T-helper 17 cell (primary cell): ENCODE measurements at places on chromosomes 12 and 14. TPM values are rescaled to one million over a fixed set of nuclear protein-coding genes. Genes with fewer than 3 reads are reported as not detected.

GRCh38 chr12:54349679-54350078 is 14.6 kb downstream of the GPR84 start:
- no peak overlapping the region for H3K4me3 ChIP-seq
- peaks cover 14% of the 10 kb centered on the region for H3K36me3 ChIP-seq
- no peak overlapping the region for H3K27ac ChIP-seq
- peaks cover 17% of the 10 kb centered on the region for H3K4me1 ChIP-seq
- H3K27me3 ChIP-seq, result no peaks in the 10 kb centered on the region
- no peak for DNase-seq

DNA sequence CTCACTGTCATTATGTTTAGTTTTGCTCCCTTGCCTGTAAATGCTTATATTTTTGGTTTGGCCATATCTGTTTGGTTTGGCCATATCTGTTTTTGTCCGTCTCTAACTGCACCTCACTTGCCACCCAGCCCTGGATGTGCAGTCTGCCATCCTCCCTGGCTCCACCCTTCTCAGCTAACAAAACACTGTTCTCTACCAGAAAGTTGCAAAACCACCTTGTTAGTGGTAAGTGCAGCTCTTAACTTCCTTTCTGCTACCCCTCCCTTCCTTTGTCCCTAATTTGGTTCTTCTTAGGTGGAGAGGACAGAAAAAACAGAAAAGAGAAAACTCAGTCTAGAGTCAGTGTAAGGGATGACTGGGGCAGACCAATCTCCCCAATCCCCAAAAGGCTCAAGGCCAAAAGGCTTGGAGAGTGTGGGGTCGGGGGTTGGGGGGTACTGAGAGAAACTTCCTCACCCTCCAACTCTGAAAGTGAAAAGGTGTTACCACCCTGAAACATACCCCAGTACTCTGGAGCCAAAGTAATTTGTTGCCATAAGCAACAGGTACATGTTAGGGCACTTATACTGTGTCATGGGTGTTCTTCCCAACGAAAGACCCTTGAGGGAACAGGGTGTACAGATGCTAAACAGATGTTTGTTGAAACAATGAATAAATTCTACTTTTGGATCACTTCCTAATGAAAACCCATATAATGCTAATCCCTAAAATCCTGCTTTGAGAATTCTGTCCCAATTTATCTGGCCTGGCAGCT is 5.0 kb downstream of the BIN2 start:
- peak; percentile 43 for DNase-seq
- H3K4me1 ChIP-seq, result peaks cover 68% of the 10 kb centered on the region
- no peaks in the 10 kb centered on the region for H3K27me3 ChIP-seq
- H3K4me3 ChIP-seq, result peak overlapping the region; percentile 88
- H3K36me3 ChIP-seq, result peaks cover 19% of the 10 kb centered on the region
- peak overlapping the region; percentile 98 for H3K27ac ChIP-seq

DNA sequence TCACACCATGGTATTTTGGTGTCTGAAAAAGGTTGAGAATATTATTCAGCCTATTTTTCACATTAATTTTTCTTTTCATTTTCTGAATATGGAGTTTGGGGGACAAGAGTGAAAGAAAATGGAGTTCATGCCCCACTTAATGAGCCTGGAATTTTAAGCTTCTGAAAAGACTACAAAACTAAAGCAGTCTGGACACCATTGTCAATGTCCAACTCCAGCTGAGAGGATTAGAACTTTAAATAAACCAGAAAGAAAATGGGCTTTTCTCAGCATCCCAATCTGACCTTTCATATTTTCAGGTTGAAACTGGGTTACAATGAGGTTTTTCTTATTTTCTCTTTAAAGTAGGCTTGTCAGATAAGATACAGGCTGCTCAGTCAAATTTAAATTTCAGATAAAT is 207.7 kb downstream of the SLC6A15 start:
- no peaks in the 10 kb centered on the region for H3K27me3 ChIP-seq
- H3K4me3 ChIP-seq, result no peak overlapping the region
- no peaks in the 10 kb centered on the region for H3K4me1 ChIP-seq
- H3K36me3 ChIP-seq, result no peaks in the 10 kb centered on the region
- DNase-seq, result no peak

- H3K27me3 ChIP-seq, result no peaks in the 10 kb centered on the region
- H3K27ac ChIP-seq, result peak overlapping the region; percentile 83
- no peak overlapping the region for H3K4me3 ChIP-seq
- H3K4me1 ChIP-seq, result peaks cover 45% of the 10 kb centered on the region
Observed at GRCh38 chr12:112985642-112986290, 7.4 kb downstream of the OAS2 start.

DNA sequence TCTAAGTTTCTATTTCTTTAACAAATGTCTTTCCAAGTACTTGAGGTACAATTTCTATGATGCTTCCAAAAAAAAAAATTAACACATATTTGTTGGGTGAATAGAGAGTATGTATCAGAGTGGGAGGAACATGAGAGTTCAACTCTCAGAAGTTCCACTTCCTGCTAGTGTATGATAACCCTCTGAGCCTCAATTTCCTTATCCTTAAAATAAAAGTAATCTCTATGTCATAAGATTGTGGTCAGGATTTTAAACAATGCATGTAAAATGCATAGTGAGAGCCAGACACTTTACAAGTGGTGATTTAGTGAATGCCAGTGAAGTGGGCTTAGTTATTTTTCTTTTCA is 270.3 kb upstream of the AMIGO2 start:
- peak overlapping the region; percentile 81 for H3K27ac ChIP-seq
- peaks cover 3% of the 10 kb centered on the region for H3K36me3 ChIP-seq
- H3K4me1 ChIP-seq, result peaks cover 17% of the 10 kb centered on the region
- no peak overlapping the region for H3K4me3 ChIP-seq
- H3K27me3 ChIP-seq, result no peaks in the 10 kb centered on the region

GRCh38 chr12:51434305-51434704 is 9.7 kb downstream of the SLC4A8 start:
- H3K27ac ChIP-seq, result no peak overlapping the region
- no peaks in the 10 kb centered on the region for H3K27me3 ChIP-seq
- DNase-seq, result no peak
- peaks cover 16% of the 10 kb centered on the region for H3K4me1 ChIP-seq
- H3K4me3 ChIP-seq, result no peak overlapping the region

DNA sequence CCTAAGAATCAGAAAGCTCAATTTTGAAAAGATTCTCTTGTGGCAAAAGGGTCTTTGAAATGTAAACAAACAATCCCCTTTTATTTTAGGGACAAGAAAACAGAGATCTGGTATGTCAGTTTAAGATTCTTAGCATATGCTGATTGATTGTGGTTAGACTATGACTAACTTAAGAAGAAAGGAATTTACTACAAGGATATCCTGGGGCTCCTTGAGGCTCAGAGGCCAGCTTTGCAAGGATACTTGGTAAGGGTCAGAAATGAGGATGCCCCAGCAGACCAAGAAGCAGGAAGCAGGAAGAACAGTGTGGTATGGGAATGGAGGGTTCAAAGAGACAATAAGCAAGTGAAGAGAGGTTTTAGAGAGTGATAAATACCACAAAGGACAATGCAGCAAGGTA is 474.6 kb downstream of the ETNK1 start:
- H3K4me1 ChIP-seq, result no peaks in the 10 kb centered on the region
- peaks cover 2% of the 10 kb centered on the region for H3K36me3 ChIP-seq
- H3K27ac ChIP-seq, result no peak overlapping the region
- peaks cover 5% of the 10 kb centered on the region for H3K27me3 ChIP-seq
- no peak overlapping the region for H3K4me3 ChIP-seq

DNA sequence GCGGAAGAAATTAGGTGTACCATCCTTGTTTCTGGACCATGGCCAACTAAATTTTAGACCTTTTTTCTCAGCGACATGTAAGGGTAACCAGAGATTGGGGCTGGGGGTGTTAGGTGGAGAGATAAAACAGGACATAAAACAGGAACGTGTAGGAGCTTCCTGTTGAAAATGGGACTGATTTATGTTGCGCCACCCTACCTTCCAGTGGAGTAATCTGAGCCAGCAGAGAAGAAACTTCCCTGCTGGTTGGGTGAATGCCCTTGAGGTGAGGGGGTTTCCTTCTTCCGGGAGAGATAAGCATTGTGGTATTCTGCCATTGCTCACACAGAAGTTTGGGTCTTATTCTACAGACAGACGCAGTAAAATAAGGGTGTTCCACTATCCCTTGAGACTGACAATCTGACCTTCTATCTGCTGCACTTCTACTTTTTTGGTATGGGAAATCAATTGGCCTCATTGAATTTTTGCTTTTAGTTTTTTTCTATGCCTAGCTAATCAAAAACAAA is 417.6 kb downstream of the PCNX1 start:
- peak; percentile 43 for DNase-seq
- H3K27me3 ChIP-seq, result no peaks in the 10 kb centered on the region
- peak overlapping the region; percentile 43 for H3K4me3 ChIP-seq
- H3K36me3 ChIP-seq, result peaks cover 2% of the 10 kb centered on the region

GRCh38 chr14:76337635-76338545 is 38.0 kb upstream of the ESRRB start:
- no peak overlapping the region for H3K27ac ChIP-seq
- peaks cover 62% of the 10 kb centered on the region for H3K27me3 ChIP-seq
- H3K36me3 ChIP-seq, result peaks cover 4% of the 10 kb centered on the region

DNA sequence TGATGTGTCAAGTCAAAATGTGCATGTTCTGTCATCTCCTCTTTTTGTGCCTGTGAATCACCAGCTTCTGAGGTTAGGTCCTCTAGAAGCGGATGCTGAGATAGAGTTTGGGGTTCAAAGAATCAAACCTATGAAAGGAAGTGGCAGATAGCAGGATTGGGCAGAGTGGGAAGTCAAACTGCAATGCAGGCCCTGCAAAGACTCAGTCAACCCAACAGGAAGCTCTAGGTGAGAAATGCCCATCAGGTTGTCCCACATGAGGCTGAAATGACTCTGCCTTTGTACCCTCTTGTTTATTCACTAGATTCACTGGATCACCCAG is 4.5 kb upstream of the MIA2 start:
- no peaks in the 10 kb centered on the region for H3K36me3 ChIP-seq
- H3K27ac ChIP-seq, result peak overlapping the region; percentile 91
- H3K27me3 ChIP-seq, result no peaks in the 10 kb centered on the region

GRCh38 chr12:8662593-8662992 is at the start of gene MFAP5:
Gene MFAP5, minus strand, starts transcription at chr12:8662826. Its CDS starts 722 bp downstream, at chr12:8662104.
- no peak within 1 kb of the TSS for H3K27ac ChIP-seq
- H3K4me3 ChIP-seq, result no peak within 1 kb of the TSS
- H3K4me1 ChIP-seq, result no peaks in the 10 kb centered on the region
- DNase-seq, result no peak
- H3K36me3 ChIP-seq, result peaks cover 4% of the 10 kb centered on the region

GRCh38 chr12:67151886-67152285 is 117.3 kb upstream of the CAND1 start:
- H3K27ac ChIP-seq, result no peak overlapping the region
- H3K4me3 ChIP-seq, result no peak overlapping the region

DNA sequence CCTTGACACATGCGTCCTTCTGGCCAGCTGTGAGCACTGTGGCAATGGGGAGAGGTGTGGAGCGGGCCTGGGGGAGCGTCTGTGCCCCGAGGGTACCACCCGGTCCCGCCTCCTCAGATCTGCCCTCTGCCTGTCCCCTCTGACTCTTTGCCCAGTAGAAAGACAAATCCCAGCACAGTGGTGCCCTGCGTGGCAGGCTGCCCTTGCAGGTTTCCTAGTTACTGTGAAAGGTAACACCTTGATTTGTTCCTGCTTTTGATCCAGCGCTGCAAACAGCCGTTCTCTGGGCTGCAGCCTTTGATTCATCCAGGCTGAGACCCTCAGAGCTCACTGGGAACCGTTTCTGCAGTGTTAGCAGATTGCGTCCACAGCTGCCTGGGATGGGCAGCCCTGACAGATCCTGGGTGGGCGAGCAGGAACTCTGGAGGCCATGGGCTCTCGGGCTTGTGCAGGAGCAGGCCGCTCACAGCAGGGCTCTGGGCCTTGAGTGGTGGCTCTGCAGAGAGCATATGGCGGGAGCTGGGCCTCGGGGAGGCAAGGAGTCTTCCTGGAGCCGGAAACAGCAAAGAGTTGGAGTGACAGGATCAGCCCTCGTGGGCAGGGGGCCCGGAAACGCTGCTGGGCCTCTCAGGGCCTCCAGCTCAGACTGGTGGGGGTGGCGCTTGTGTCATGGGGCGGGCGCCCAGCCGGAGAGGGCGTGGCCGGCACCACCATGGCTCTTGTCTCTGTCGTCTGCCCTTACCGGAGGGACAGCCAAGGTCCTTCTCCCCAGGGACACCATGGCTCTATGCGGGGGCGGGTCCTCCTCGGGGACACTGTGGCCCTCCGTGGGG is 16.6 kb downstream of the FBRSL1 start:
- H3K27ac ChIP-seq, result peak overlapping the region; percentile 14
- peak overlapping the region; percentile 47 for H3K4me3 ChIP-seq
- peak; percentile 29 for DNase-seq

DNA sequence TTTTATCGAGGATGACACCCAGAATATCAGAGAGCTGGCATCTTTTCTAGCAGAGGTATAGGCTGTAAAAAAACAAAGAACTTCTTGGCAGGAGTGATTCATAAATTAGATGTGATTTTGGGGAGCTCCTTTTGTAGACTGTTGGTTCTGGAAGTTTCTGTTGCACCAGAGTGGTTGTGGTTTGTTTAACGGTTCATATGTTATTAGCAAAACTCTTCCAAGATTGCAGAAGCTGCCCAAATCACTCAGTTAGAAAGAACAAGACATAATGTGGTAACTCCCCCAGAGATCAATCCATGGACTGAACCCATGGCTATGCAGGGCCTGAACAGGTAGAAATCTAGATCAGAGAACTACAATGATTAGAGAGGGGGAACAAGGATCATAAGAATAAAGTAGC is 6.7 kb upstream of the RNASE10 start:
- peaks cover 3% of the 10 kb centered on the region for H3K27me3 ChIP-seq
- H3K36me3 ChIP-seq, result no peaks in the 10 kb centered on the region
- DNase-seq, result no peak
- H3K27ac ChIP-seq, result no peak overlapping the region
- peaks cover 22% of the 10 kb centered on the region for H3K4me1 ChIP-seq

DNA sequence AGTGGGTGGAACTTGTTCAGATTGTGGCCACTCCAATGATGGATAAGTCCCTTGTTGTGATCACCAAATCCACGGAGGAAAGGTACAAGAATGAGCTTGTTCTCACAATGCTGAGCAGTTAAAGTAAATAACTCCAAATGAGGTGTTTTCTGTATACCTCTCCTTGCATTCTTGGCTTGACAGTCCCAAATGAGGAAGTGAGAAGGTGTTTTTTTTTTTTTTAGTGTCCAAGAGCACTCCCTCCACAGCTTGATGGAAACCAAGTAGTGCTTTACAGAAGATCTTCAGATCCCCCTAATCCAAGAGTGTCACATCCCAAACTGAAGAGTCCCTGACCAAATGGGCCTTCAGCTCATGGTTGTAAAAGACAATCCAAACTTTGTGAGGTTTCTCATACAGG is 153.6 kb downstream of the ATP23 start:
- peaks cover 29% of the 10 kb centered on the region for H3K27me3 ChIP-seq
- H3K4me3 ChIP-seq, result no peak overlapping the region
- peaks cover 4% of the 10 kb centered on the region for H3K4me1 ChIP-seq
- H3K27ac ChIP-seq, result no peak overlapping the region

RAD51B gene
- total RNA-seq, result 20.7 TPM

CD27 gene
- 76.1 TPM for total RNA-seq

KRT7 gene
- not detected for total RNA-seq

MGP gene
- not detected for total RNA-seq

FGD6 gene
- total RNA-seq, result 1.2 TPM

KRT3 gene
- not detected for total RNA-seq

GLI1 gene
- 0.10 TPM for total RNA-seq

TAS2R10 gene
- 0.45 TPM for total RNA-seq

AQP5 gene
- total RNA-seq, result not detected

GALNT8 gene
- total RNA-seq, result 1.4 TPM

NTN4 gene
- total RNA-seq, result 7.6 TPM
